ENCODE measurements at places on chromosomes 16 and 17.

DNA sequence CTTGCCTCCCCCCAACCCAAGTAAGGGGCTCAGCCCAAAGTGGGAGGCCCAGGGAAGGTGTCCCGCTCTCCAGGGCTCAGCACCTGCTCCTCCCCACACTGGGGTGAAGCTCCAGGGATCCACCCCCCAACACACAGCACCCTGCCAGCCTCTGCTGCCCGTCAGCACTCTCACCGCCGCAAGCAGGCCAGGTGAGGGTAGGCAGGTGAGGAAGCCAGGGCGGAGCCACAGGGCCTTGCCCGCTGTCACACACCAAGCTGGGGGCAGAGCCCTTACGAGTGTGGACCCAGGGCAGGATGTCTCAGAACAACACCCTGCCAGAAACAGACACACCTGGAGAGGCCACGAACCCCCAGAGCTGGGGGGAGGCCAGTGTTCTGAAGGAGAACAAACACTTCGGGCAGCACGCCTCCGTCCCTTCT lies 19.5 kb downstream of the PLLP start:
- DNase-seq, result peak; percentile 43

DNA sequence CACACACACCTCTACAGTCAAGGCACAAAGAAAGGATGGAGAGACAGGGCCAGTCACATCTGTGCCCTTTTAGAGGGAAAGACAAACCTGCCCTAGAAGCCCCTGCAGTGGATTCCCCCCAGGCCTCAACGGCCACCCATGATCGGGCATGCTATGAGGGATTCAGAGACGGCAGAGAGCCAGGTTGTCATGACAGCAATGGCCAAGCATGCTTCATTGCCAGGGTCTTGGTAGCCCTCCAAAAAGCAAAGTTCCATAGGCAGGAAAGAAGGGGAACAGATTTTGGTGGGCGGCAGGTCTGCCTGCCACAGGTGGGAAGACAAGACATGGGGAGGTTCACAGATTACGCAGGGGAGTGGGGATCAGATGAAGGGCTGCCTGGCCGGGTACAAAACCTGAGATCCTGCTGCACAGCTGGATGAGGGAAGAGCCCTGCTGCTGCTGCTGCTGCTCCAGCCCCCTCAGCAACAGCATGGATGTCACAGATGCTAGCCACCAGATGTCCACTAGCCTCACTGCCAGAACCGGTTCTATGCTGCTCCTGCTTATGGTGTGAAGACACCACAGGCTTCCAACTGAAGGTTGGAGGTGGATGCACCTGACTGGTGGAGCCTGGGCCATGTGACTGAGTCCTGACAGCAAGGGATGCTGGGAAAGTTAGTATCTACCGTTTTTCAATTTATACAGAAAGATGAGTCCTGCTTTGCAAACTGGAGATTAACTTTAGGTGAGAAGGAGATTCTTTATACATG lies 17.8 kb downstream of the ACTG1 start:
- no peak for DNase-seq

DNA sequence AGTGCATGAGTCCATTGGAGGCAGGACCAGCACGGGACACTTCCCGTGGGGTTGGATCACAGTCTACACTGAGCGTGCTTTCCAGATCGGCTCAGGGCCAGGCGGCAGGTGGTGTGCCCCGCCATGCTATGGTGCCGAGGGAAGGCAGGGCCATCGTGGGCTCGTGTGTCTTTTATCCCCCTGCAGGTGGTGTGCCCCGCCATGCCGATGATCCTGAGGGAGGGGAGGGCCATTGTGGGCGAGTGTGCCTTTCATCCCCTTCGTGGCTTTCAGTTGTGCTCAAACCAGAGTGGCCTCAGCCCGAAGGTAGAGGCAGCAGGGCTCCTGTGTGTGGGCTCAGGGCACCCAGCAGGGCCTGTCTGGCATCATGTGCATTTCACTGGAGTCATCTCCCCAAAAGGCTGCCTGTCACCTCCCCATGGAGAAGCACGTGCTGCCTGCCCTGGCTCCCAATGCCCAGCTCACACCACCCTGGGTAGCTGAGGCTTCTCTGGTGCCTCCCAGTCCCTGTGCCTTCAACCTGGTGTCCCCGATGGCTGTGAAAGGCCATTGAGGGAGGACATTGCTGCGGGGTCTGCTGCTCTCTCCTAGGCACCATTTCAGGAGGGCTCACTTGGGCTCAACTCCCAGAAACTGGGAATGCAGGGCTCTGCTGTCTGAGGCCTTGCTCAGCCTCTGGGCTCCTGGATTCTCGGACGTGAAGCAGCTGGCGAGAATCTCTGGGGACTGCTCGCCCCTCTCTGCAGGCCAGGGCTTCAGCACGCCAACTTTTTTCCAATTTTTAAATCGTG lies 207.6 kb downstream of the NPIPB11 start:
- DNase-seq, result no peak

GRCh38 chr16:67229906-67230808 lies 3.2 kb downstream of the TMEM208 start:
- DNase-seq, result no peak

DNA sequence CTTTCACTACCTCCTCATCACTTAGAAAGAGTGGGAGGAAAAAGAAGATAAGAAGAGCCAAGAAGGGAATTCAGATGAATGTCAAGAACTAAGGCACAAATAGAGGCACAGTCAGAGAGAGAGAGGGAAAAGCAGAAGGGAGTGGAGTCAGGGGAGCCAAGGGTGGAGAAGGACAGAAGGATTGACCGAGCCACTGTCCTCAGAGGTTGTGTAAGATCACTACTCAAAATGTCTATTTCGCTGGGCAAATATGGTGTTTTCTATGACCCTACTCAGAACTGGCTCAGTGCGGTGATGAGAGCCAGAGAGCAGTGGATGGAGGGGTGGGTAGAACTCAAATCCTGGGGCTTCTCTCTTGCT lies 139.2 kb upstream of the HS3ST2 start:
- DNase-seq, result no peak

GRCh38 chr17:50953831-50954601 lies 87.9 kb upstream of the TOB1 start:
- DNase-seq, result no peak

- no peak for DNase-seq
Observed at GRCh38 chr17:48994549-48995303, 2.5 kb upstream of the IGF2BP1 start.

DNA sequence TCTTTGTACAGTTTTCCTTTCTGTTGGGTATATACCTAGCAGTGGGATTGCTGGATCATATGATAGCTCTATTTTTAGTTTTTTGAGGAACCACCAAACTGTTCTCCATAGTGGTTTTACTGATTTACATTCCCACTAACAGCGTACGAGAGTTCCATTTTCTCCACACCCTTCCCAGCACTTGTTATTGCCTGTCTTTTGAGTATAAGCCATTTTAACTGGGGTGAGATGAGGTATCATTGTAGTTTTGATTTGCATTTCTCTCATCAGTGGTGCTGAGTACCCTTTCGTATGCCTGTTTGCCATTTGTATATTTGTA lies 887 bp upstream of the EVI2B start:
- DNase-seq, result no peak

GRCh38 chr16:67388591-67388990 lies 4.7 kb downstream of the TPPP3 start:
- DNase-seq, result no peak

DNA sequence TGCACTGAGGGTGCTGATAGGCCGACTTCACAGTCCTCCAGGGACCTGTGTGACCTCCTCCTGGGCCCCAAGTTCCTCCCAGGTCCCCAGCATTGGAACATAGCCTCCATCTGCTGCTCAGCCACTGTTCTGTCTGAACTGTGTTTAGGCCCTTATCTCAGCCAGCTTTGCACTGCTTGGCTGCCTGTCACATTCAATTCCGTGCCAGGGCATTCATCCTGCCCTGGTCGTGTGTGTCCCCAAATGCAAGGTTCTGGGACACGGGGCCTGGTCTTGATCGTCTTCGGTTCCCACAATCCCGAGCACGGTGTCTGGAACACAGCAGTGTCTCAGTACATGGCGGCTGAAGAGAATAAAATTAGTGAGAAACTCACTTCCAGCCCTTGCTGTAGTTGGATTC lies 69.9 kb upstream of the NFAT5 start:
- no peak for DNase-seq

GRCh38 chr17:80055597-80055996 lies 19.2 kb downstream of the CCDC40 start:
- no peak for DNase-seq

GRCh38 chr16:27406511-27407128 lies 4.6 kb downstream of the IL21R start:
- no peak for DNase-seq

- no peak for DNase-seq
Observed at GRCh38 chr17:18186627-18186982, 3.0 kb downstream of the ALKBH5 start.

- no peak for DNase-seq
Observed at GRCh38 chr17:68297195-68297594, 5.9 kb downstream of the ARSG start.

GRCh38 chr16:72947379-72948237 lies 100.3 kb downstream of the ZFHX3 start:
- no peak for DNase-seq

GRCh38 chr17:39062846-39063680 lies 88.4 kb downstream of the PLXDC1 start:
- no peak for DNase-seq

DNA sequence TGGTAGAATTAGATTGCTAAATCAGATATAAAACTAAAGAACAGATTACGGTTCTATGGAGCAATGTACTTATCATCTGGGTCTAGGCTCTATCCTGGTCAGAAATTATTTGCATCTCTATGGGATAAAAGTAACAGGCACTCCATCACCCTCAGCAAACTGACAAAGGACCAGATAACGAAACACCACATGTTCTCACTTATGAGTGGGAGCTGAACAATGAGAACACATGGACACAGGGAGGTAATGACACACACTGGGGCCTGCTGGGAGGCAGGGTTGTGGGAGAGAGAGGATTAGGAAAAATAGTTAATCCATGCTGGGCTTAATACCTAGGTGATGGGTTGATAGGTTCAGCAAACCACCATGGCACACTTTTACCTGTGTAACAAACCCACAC lies 61.9 kb downstream of the MPHOSPH6 start:
- DNase-seq, result no peak

DNA sequence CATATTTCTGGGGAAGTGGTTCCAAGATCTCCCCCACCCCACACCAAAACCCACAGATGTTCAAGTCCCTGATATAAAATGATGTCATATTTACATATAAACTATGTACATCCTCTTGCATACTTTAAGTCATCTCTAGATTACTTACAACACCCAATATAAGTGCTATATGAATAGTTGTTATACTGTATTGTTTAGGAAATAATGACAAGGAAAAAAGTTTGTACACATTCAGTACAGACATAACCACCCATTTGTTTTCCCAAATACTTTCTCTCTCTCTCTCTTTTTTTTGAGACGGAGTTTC lies 11.5 kb downstream of the CFDP1 start:
- DNase-seq, result no peak

DNA sequence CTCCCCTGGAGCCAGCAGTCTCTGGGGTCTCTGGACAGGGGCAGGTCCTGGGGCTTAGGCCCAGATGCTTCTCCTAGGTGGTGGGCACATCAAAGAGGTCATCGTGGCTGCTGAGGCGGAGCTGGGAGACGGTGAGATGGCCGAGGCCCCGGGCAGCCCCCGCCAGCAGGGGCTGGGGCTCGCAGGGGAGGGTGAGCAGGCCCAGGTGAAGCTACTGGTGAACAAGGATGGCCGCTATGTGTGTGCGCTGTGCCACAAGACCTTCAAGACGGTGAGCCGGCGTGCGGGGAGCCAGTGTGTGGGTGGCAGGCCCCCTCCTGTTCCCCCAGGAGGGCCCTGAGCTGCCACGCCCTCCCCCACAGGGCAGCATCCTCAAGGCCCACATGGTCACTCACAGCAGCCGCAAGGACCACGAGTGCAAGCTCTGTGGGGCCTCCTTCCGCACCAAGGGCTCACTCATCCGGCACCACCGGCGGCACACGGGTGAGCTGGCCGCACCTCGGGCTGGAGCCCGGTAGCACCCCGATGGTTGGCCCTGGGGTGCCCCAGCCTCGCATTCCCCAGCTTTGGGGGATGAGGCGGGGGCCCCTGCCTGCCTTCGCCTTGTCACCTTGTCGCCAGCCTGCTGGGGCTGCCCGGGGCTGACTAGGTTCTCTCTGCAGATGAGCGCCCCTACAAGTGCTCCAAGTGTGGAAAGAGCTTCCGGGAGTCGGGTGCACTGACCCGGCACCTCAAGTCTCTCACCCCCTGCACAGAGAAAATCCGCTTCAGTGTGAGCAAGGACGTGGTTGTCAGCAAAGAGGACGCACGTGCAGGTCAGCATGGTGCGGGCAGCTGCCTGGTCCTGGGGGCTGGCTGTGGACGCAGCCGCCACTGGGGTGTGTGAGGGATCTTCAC lies 3.9 kb upstream of the DNASE1L2 start:
- no peak for DNase-seq

DNA sequence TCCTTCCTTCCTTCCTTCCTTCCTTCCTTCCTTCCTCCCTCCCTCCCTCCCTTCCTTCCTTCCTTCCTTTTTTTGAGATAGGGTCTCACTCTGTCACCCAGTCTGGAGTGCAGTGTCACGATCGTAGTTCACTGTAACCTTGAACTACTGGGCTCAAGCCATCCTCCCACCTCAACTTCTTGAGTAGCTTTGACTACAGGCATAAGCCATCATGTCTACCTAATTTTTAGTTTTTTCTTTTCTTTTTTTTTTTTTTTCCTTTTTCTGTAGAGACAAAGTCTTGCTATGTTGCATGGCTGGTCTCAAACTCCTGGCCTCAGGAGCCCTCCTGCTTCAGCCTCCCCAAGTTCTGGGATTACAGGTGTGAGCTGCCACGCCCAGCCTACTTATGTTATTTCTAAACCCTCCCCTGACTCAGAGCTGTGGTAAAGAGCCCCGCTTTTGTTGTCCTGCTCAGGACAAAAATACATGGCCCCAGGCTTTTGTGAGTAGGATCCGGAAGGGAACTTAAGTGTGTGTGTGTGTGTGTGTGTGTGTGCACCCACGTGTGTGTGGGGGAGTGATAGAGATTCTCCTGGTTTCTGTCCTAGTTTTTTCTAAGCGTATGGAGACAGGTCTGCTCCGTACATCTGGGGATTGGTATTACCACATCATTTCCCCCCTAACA lies 67.1 kb downstream of the PRKCB start:
- DNase-seq, result no peak

DNA sequence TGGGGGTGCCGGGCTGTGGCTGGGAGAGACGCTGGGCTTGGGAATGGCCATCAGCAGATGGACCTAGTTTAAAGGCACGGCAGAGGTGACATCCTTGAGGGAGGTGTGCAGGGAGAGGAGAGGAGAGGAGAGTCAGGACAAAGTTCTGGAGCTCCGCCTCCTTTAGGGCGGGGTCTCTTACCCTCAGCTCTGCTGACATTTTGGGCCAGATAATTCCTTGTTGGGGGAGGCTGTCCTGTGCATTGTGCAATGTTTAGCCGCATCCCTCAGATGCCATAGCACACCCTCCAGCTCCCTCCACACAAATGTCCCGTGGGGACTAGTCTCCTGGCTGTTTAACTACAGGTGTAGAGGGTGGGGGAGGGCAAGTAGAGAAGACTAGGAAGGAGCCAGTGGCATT lies 48.3 kb downstream of the ARHGAP23 start:
- no peak for DNase-seq

- DNase-seq, result no peak
Observed at GRCh38 chr17:74270333-74270732, 3.7 kb upstream of the DNAI2 start.
